ENCODE measurements at places on chromosomes 6 and 20.
A peak's percentile ranks its signal among the peaks of the same experiment; 100 is the strongest.

DNA sequence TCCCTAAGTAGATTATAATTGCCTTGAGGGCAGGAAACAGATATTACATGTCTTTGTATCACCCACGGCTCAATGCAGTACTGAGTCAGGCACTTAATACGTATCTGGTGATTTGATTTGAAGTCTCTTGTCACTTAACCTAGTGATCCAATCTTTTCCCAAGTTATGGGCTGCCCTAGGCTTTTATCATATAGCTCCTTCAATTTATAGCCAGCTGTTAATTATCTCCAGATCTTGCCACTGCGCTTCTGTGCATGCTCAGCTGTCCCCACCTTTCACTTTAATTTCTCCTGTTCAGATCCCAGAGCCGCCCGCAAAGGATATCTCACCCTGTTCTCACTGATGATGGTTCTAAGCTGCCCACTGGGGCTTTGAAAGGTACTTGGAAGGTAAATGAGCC lies 41.9 kb downstream of the SNHG17 start:
- no peak for DNase-seq

DNA sequence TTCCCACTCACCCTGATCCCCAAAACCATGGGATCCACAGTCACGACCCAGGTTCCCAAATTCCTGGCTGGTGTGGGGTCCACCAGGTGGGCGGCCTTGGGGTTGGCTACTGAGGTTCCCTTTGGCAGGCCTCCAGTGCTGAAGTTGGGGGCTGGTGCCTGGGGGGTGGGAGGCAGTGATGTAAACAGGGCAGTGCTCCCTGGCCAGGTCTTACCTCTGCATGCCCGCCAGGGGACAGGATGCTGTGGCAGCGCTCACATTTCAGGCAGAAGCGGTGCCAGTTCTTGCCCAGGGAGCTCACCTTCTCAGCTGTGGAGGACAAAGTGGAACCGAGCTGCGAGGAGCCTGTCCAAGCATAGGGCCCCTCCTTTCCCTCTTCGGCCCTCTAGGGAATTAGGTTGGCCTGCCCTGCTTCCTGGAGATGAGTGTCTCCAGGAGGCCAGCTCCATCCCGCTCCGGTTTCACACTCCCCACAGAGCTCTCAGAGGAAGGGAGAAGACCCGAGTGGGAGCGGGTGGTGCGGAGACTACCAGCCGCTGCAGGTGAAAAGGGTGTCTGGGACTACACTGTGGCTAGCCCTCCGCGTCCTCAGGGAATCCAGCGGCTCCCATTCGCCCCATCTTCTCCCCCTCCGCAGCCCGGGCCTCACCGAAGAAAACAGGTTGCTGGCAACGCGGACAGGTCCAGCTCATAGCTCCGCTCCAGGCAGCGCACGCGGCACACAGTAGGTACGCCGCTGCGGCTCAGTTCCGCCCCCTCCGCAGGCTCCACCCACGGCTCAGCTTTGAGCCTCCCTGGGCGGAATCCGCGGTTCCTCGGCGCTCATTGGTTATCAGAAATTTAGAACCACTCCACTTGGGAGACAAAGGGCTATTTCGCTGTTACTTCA lies at the start of gene CRIP3:
CRIP3 (minus strand) TSS at position 726 of the 889 bp plus-strand sequence; CDS start at position 692, 34 bp downstream.
- no peak for DNase-seq

- peak; percentile 64 for DNase-seq
Measured at GRCh38 chr6:33414592-33415271, 3.2 kb downstream of the CUTA start.

- no peak for DNase-seq
Measured at GRCh38 chr20:62472941-62473585, 2.7 kb downstream of the GATA5 start.

DNA sequence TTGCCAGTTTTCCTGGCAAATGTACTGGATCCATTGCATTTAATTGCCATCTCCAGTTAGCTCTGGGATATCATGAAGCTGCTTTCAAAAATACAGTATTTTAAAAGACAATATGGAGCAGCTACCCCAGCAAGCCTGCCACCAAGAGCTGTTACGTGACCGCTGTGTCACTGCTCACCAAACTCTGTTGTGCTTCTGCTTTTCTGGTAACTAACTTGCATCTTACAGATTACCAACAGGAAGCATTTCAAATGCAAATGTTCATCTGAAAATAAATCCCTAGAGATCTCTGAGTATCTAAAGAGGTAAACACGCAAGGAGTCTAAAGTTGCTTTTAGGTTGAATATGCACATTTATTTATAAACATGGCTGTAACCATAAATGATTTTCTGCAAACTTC lies 1008.3 kb downstream of the KIF16B start:
- DNase-seq: no peak

DNA sequence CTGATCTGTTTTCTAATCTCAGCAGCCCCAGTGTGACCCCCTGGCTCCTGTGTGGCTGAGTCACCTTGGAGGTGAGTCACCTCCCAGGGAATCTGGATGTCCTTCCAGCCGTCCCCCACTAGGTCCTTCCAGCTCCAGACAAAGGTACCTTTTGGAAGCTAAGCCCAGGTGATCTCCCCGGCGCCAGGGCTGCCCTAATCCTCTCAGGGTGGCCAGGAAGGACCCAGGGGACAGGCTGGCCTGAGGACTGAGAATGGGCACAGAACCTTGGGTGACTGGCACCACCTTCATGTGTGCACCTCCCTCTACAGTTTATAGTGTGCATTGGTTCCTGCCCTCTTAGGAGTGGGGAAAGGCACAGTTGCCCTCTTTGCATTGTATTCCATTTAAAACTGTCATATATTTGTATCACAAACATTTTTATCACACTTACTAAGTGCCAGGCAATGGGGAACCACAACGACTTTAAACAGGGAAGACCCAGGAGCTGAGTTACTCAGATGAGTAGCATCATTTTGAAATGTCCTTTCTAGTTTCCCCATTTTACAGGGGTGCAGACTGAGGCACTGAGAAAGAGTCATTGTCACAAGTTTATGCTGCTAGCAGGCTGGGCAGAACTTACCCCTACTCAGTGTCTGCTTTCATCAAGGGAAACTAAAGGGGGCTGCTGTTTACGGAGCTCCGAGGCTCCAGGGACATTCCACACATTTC lies 2.6 kb upstream of the BPIFB4 start:
- no peak for DNase-seq

GRCh38 chr20:10735195-10735949 lies 61.6 kb upstream of the JAG1 start:
- DNase-seq: no peak

DNA sequence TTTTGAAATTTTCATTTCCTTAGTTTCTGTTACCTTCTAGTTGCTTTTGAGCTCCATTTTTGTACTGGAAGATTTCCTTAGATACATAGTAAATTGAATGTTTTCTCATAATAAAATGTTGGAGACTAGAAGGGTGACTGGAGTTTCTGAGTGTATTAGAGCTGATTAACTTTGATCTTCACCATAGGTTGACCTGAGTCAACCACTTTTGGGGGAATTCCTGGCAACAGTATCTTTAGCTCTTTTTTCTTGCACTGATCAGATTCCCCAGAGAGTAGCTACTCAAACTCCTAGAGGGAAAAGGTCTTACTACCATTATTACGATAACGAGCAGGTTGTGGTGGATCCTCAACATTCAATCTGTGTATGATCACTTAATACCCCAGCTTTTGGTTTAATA lies 72.7 kb downstream of the KHDC1L start:
- no peak for DNase-seq

- no peak for DNase-seq
Measured at GRCh38 chr20:51815383-51816076, 13.2 kb upstream of the SALL4 start.

DNA sequence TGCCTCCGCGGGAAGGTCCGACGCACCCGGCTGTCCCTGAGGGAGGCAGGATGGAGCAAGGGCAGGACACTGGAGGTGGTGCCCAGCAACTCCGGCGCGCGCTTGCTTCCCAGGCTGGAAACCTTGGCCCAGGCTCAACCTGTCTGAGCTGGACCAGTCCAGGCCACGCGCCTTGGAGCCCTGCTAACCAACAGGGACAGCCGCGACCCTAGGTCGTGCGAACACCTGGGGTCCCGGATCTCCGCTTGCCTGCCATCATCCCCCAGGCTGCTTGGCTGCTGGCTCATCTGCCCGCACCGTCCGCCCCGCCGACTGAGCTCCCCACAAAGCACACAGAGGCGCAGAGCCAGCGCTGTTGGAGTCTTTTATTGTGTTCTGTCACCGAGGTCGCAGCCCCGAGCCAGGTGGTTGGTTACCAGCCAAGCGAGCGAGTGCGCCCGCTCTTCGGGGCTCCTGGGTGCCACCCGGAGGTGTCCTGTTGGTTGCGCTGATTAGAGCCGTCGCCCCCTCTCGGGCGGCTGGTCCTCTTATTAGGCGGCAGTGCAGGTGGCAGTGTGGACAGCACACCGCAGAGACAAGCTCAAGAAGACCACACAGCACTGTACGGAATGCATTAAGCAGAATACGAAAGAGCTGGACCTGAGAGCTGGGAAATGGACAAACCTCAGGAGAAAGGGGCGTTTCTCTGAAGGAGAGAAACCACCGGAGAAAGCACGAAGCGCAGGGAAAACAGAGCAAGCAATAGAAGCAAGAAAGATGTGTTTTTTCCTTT lies 3.8 kb downstream of the COL12A1 start:
- peak; percentile 12 for DNase-seq

GRCh38 chr20:47821481-47822100 lies 36.3 kb upstream of the SULF2 start:
- DNase-seq: no peak

DNA sequence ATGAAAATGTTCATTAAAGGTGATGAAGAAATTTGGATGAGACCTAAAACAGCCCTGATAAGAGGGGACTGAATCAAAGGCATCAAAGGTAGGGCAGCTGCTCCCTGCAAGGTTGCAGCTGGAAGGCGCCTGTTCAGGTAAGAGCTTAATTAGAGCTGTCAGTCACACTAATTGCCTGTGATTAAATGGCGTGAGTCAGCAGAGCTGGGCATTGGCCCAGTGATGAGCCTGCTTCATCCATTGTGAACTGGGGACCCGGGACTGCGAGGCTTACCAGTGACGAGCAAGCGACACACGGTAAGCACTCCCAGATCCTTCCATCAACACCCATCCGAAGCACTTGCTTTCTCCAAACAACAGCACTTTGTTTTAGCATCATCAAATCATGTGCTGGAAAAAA lies 621.5 kb upstream of the CDH4 start:
- no peak for DNase-seq

- DNase-seq: peak; percentile 31
Measured at GRCh38 chr6:46491628-46492547, 639 bp upstream of the RCAN2 start.

- no peak for DNase-seq
Measured at GRCh38 chr6:89045576-89045975, 35.0 kb upstream of the PNRC1 start.

DNA sequence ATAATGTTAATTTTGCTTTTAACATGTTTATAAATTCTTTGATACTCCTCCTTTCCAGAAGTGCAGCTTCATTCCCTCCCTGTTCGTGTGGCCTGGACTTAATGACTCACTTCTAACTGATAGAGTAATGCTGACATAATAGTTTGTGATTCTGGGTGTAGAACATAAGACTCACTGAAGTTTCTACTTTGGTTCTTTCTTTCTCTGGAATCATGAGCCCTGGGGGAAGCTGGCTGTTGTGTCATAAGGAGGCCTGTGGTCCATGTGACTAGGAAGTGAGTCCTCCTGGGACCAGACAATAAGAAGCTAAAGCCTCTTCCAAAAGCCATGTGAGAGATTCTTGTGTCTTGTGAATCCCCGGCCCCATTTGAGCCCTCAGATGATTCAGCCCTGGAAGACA lies 30.5 kb upstream of the HLA-G start:
- no peak for DNase-seq

GRCh38 chr6:37483917-37484785 lies 15.5 kb downstream of the CCDC167 start:
- peak; percentile 90 for DNase-seq

GRCh38 chr20:1890469-1891262 lies 4.5 kb upstream of the SIRPA start:
- DNase-seq: no peak

- DNase-seq: no peak
Measured at GRCh38 chr6:150177259-150177951, 34.6 kb downstream of the PPP1R14C start.

- DNase-seq: no peak
Measured at GRCh38 chr6:1326535-1327121, 14.7 kb downstream of the FOXQ1 start.

DNA sequence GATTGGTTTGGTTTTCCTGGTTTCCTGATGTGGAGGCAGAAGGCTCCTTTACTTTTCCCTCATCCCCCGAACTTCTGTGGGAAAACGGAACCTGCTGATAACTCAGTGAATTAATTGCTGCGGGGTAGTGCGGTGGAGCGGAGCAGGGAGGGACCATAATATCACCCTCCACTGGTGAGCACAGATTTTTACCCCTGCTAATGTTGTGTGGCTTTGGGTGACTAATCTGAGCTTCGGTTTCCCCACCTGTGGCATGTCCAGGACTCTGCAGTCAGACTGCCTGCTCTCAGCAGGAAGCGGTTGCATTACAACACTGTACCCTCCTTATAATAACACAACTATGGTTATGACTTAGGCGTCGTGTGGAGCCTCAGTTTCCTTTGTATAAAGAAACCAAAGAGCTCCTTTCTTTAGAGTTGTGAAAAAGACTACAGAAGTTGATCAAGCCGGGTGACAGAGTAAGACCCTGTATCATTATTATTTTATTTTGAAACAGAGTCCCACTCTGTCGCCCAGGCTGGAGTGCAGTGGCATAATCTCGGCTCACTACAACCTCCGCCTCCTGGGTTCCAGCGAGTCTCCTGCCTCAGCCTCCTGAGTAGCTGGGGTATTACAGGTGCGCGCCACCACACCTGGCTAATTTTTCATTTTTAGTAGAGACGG lies 2.2 kb upstream of the ID1 start:
- no peak for DNase-seq

DNA sequence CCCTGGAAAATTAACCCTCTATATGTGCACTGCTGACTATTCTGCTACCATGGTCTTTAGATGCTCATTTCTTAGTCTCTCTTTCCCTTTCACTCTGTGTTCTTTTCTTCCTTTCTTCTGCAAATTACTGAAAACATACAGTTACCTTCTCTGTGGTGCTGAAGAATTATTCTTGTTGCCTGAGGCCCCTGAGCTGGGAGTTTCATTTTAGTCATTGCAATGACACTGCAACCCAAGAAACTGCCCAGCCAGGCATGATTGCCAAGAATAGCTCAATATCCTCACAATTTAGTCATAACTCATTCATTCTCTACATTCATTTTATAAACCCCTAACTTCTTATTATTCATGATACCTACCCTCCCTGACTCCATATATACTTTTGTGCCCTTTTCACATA lies 245.8 kb upstream of the RAB32 start:
- DNase-seq: no peak

- DNase-seq: no peak
Measured at GRCh38 chr20:6058684-6059295, 4.9 kb upstream of the LRRN4 start.

DNA sequence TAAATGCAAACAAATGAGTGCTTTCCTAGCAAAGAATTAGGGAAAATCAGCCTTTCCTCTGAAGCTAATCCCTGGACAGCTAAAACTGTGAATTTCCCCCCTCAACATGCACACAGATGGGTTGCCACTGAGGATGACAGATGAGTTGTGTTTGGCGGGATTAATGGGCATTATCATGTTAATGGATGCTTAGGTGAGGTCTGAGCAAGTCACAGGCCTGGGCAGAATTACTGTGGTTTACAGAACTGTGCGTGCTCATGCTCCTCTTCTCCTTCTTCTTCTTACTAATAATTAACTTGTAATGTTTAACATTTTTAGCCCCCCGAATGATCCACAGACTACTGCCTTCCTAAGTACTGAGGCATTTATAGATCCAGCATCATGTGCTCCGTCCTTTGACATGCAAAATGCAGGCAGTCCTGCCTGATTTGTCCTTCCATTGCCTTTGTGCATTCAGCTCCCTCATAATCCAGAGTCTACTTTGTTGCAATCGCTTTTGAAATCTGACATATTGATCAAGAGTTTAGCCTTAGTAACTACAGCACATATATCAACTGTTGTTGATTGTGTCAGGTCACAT lies 753.4 kb upstream of the MMS22L start:
- DNase-seq: peak; percentile 42
